ENCODE measurements at places on chromosomes 6 and 20.

DNA sequence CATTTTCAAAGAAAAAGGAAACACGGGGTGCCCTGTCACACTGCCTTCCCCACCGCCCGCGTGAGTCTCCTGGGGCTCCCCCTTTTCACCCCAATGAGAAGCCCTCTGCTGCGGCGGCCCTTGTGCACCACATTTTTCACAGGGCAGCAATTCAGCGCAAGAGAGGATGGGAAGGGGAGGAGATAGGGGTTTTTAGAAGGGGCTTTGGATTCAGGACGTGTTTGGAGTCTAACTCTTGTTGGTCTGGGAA is 726 bp upstream of the ARFGEF3 start:
- DNase-seq: no peak

DNA sequence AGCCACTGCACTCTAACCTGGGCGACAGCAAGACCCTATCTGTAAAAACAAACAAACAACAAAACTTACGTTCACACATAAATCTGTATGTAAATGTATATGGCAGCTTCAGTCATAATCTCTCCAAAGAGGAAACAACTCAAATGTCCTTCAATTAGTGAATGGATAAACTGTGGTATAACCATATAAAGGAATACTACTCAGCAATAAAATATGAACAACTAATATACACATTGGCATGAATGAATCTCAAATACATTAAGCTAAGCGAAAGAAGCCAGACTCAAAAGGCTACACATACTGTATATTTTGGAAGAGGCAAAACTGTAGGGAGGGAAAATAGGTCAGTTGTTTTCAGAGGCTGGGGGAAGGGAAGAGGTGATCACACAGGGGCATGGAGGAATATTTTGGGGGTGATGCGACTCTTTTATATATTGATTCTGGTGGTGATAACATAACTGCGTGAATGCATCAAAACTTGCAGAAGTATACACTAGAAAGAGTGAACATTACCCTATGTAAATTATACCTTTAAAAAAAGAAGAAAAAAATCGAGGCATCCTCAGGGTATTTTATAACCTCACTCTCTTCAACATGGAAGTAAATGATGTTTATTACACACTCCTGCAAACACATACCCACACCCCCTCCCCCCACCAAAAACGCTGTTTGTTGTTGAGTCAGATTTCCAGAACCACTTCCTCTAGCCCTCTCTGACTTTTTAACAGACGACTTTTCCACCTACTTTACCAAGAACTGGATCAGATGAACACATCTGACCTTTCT is 115.2 kb upstream of the RNF24 start:
- DNase-seq: no peak

DNA sequence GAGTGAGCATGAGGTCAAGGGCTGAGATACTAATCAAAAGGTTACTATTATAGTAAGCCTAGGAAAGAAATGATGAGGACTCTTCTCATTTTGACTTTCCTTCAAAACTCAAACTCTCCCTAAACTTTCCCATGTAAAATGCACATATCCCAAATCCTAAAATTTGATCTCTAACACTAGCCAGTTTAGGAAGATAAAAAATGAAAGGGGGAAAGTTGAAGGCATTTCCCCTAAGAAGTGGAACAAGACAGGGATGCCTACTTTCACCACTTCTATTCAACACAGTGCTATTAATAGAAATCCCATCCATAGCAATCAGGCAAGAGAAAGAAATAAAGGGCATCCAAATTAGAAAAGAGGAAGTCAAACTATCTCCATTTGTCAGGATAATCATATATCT is 2.9 kb upstream of the CALHM5 start:
- no peak for DNase-seq

- no peak for DNase-seq
Measured at GRCh38 chr20:59207742-59208357, 44.2 kb downstream of the ZNF831 start.

- no peak for DNase-seq
Measured at GRCh38 chr6:18262702-18263417, 1.5 kb downstream of the DEK start.

DNA sequence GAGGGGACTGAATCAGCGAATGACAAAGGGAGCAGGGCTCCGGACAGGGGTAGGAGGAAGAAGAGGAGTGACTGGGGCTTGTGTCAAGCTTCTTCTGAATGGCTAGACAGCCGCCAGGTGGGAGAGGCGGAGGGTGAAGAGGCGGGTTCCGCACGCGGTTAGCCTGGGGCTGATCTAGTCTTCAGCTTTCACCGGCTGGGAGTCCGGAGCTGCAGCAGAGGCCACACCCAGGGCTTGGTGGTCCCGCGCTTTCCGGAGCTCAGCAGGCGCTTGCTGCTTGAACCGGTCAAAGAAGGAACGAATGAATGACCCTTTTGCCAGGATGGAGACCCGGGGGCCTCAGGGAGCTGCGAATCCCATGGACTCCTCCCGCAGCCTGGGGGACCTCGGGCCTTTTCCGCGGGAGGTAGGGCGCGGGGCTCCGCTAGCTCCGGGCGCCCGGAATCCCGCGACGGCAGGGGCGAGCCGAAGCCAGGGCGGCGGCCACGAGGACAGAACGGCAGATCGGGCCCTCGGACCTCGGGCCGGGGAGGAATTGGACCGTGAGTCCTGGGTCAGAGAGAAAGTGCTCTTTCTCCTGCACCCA is at the start of gene C6orf141:
C6orf141 (plus strand) TSS at position 177 of the 586 bp plus-strand sequence; CDS start at position 302, 125 bp downstream.
- no peak for DNase-seq

GRCh38 chr6:95543798-95544197 is 33.5 kb upstream of the MANEA start:
- no peak for DNase-seq

GRCh38 chr6:93105017-93105416 is 314.3 kb downstream of the EPHA7 start:
- DNase-seq: no peak

DNA sequence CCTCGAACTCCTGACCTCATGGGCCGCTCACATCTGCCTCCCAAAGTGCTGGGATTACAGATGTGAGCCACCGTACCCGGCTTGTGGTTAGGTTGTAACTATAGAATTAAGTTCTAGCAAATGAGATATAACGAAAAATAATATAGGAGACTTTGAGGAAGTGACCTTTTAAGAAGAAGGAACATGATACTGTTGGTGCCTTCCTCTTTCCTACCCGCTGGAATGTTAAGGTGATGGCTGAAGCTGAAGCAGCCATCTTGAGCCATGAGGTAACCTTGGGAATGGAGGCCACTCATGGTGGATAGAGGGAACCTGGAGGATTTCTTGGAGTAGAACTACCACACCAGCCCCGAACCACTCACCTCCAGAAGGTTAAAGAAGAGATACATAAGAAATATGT is 48.1 kb upstream of the MDGA1 start:
- DNase-seq: no peak

- DNase-seq: no peak
Measured at GRCh38 chr6:53326372-53327016, 22.3 kb downstream of the ELOVL5 start.

GRCh38 chr6:39800034-39801032 is 8.2 kb downstream of the DAAM2 start:
- DNase-seq: no peak

- peak; percentile 26 for DNase-seq
Measured at GRCh38 chr6:100657678-100658330, 193.1 kb upstream of the SIM1 start.

GRCh38 chr6:13311155-13311554 is 17.2 kb downstream of the TBC1D7 start:
- DNase-seq: no peak

DNA sequence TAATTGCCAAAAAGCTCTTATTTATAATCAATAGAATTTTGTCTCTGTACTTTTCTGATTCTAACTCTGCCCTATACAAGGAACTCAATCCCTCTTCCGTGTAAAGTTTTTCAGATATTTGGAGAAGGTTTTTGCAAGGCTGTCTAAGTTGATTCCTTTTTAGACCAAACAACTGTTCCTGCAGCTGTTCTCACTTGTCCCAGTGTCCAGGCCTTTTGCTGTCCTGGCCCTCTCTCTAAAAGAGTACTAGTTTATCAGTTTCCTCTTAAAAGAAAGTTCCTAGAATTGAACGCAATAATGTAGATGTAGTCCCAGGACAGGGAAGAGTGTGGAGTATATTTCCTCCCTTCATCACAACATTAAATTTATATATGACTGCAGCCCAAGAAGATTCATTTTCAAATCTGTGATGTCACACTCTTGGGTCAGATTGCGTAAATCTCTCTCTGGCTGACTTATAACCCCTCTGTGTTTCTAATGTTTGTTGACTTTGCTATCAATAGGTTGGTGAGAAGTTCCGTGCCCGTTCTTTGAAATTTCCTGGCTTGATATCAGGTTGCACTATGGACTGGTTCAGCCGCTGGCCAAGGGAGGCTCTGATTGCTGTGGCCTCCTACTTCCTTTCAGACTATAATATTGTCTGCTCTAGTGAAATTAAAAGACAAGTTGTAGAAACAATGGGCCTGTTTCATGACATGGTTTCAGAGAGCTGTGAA is 139.4 kb upstream of the GLP1R start:
- DNase-seq: no peak

DNA sequence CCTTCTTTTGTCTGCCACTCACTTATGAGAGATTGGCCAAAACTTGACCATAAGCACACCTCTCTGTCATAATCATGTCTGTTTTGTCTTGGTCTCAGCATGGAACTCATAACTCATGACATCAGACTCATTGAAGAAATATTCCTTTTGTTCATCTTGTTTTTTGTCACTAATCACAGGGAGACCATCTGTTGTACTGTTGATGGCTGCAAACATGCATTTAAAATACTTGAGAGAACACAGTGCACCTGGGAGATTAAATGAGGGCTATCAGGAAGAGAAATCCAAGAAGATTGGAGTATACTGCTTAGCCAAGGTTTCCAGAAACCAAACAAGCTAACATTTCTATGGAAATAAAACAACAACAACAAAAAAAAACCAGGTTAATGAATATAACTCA is 689.7 kb downstream of the EPM2A start:
- no peak for DNase-seq

DNA sequence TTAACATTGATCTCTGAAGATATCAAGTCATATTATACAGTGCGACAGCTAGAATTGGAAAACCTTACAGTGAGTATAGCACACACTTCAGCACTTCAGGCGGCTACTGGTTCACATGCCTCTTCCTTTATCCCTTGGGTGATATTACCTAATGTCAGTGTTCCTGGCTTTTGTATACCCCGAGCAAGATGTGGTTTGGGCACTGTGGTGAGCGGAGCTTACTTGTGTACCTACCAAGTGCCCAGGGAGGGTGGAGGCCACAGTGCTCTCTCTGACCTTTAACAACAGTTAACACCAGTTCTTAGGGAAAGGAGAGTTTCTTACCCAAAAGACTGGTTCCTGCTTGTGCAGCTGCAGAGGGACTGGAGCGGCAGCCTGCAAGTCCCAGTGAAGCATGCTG is 64.4 kb downstream of the PTPN1 start:
- no peak for DNase-seq

DNA sequence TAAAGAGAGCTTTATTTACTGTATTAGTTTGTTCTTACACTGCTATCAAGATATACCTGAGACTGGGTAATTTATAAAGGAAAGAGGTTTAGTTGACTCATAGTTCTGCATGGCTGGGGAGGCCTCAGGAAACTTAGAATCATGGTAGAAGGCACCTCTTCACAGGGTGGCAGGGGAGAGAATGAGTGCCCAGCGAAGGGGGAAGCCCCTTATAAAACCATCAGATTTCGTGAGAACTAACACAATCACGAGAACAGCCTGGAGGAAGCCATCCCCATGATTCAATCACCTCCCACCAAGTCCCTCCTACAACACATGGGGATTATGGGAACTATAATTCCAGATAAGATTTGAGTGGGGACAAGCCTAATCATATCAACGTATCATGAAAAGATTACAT is 27.2 kb downstream of the ARID1B start:
- no peak for DNase-seq
